ENCODE measurements at places on chromosomes 3 and 15. TPM values are rescaled to one million over a fixed set of nuclear protein-coding genes. Genes with fewer than 3 reads are reported as not detected.
A peak's percentile ranks its signal among the peaks of the same experiment; 100 is the strongest.

DNA sequence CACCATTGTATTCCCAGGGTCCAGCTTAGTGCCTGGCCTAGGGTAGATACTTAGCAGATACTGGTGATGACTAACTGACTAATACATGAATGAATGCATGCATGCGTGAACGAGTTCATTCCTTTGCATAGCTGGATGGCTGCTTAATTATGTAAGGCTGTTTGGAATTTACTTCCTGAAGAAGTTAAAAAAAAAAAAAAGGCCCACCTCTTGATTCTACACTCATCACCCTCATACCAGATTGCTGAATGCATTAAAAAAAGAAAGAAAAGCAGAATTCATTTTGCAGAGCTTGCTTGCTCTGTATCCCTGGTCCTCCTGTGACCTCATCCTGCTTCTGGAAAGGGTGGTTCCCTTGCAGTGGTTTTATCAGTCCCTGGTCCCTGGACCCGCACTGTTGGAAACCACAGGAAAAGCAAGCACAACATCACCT is 277.6 kb upstream of the CFAP20DC start:
- no peak overlapping the region for H3K27ac ChIP-seq
- no peak overlapping the region for H3K4me3 ChIP-seq
- H3K36me3 ChIP-seq: no peaks in the 10 kb centered on the region
- no peaks in the 10 kb centered on the region for H3K27me3 ChIP-seq

DNA sequence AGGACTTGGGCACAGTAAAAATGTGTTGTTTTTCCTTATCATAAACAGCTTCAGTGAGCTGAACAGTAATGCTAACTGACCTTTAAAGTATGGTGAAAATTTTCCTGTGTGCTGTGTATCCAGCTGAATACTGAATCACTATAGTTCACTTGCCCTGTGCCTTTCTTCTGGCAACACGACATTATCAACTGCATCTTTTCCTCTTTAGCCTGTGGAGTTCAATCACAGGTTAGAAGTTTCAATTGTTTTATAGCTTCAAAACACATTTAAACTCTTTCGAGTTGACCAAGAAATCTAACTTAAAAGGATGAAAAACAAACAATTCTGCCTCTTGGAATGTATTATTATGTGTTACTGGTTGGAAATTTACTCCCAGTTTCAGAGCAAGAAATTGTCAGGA is 1120.7 kb upstream of the ALCAM start:
- H3K27ac ChIP-seq: no peak overlapping the region
- H3K36me3 ChIP-seq: no peaks in the 10 kb centered on the region
- no peak overlapping the region for H3K4me3 ChIP-seq
- H3K4me1 ChIP-seq: no peaks in the 10 kb centered on the region

- H3K27ac ChIP-seq: no peak overlapping the region
- no peaks in the 10 kb centered on the region for H3K36me3 ChIP-seq
- no peak overlapping the region for H3K4me3 ChIP-seq
- DNase-seq: no peak
- peaks cover 9% of the 10 kb centered on the region for H3K27me3 ChIP-seq
- no peaks in the 10 kb centered on the region for H3K4me1 ChIP-seq
These were observed 149.6 kb upstream of the TLE3 start for GRCh38 chr15:70247281-70247680.

The ALG1L2 gene
- total RNA-seq: not detected

The PROS1 gene
- total RNA-seq: 48.3 TPM

- H3K4me1 ChIP-seq: no peaks in the 10 kb centered on the region
- H3K27me3 ChIP-seq: peaks cover 81% of the 10 kb centered on the region
- DNase-seq: no peak
- no peak overlapping the region for H3K27ac ChIP-seq
- H3K36me3 ChIP-seq: no peaks in the 10 kb centered on the region
These were observed 93.1 kb upstream of the SLC6A11 start for GRCh38 chr3:10722911-10723310.

The RARRES1 gene
- 8.4 TPM for total RNA-seq

- no peak overlapping the region for H3K27ac ChIP-seq
- no peak overlapping the region for H3K4me3 ChIP-seq
- H3K4me1 ChIP-seq: peaks cover 5% of the 10 kb centered on the region
These were observed 34.6 kb downstream of the CRABP1 start for GRCh38 chr15:78374436-78375393.

The SAXO2 gene
- 2.6 TPM for total RNA-seq

The CTXND1 gene
- 2.1 TPM for total RNA-seq

DNA sequence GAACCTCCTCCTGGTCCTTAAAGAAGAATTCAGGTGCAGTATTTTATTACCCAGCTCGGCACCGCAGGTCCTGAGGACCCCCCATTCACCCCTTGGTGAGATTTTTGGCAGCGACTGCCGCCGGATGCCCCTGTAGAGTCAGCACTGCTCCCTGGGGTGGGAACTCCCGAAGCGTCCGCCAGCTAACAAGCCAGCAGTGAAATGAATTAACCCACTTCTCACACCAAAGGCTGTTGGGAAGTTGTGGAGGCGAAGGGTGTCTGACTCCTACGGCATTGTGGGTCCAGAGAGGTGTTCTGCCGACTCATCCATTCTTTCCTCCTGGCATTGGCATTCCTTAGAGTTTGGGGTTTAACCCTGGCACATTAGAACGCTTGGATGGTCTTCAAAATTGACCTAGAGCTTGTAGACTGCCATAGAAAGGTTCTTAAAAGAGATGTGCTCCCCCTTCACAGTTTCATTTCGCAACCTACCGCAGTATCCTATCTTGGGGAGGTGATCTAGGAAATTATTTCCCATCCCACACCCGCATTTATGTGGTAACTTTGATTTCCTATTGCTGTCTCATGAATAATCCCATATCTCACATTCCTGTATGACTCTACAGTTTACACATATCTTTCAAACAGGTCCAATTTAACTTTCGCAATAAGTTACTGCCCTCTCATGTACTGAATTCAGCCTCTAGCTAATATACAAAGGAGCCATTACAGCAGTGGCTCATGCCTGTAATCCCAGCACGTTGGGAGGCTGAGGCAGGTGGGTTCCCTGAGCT is 879 bp upstream of the EIF5A2 start:
- H3K4me3 ChIP-seq: peak overlapping the region; percentile 80
- peaks cover 18% of the 10 kb centered on the region for H3K4me1 ChIP-seq
- H3K36me3 ChIP-seq: no peaks in the 10 kb centered on the region

GRCh38 chr15:66961901-66962300 is 103.5 kb upstream of the SMAD3 start:
- H3K4me1 ChIP-seq: no peaks in the 10 kb centered on the region
- no peaks in the 10 kb centered on the region for H3K27me3 ChIP-seq
- no peak overlapping the region for H3K4me3 ChIP-seq

GRCh38 chr3:143668385-143668784 is 179.9 kb downstream of the SLC9A9 start:
- no peak overlapping the region for H3K4me3 ChIP-seq
- H3K27ac ChIP-seq: no peak overlapping the region
- H3K4me1 ChIP-seq: no peaks in the 10 kb centered on the region
- no peaks in the 10 kb centered on the region for H3K27me3 ChIP-seq
- no peak for DNase-seq

GRCh38 chr3:193971966-193972365 is 164.0 kb upstream of the HES1 start:
- H3K27me3 ChIP-seq: peaks cover 26% of the 10 kb centered on the region
- peaks cover 6% of the 10 kb centered on the region for H3K4me1 ChIP-seq
- H3K36me3 ChIP-seq: no peaks in the 10 kb centered on the region
- DNase-seq: no peak
- H3K4me3 ChIP-seq: no peak overlapping the region

The FES gene
- total RNA-seq: 11.9 TPM

GRCh38 chr3:133547432-133548041 is 25.9 kb upstream of the CDV3 start:
- no peaks in the 10 kb centered on the region for H3K36me3 ChIP-seq
- peak overlapping the region; percentile 76 for H3K27ac ChIP-seq
- peaks cover 19% of the 10 kb centered on the region for H3K4me1 ChIP-seq

The NR1I2 gene
- total RNA-seq: not detected

- H3K4me3 ChIP-seq: no peak overlapping the region
- DNase-seq: no peak
- no peak overlapping the region for H3K27ac ChIP-seq
These were observed 153.1 kb downstream of the GMNC start for GRCh38 chr3:190709351-190709773.

The SLC22A13 gene
- not detected for total RNA-seq

- no peak overlapping the region for H3K4me3 ChIP-seq
- H3K36me3 ChIP-seq: no peaks in the 10 kb centered on the region
- peaks cover 18% of the 10 kb centered on the region for H3K4me1 ChIP-seq
- H3K27me3 ChIP-seq: peaks cover 33% of the 10 kb centered on the region
- DNase-seq: no peak
These were observed 699 bp upstream of the MESP1 start for GRCh38 chr15:89751748-89752147.

The WNT5A gene
- 3.8 TPM for total RNA-seq

DNA sequence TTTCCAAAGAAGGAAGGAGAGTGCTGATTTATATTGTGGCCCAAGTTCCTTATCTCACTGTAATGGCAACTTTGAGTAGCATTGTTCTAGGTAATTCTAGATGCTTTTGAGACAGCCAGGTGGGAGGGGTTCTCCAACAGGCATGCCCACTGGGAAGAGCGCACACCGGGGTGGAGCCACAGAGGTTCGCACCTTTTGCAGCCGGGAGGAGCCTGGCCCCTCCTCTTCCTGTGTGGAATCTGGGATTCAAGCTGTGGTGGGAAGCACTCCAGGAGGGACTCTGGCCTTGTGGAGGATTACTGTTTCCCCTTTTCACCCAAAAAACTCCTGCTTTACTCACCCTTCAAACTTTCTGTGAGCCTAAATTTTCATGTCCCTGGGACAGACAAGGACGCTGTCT is 53.1 kb downstream of the CFAP20DC start:
- no peak overlapping the region for H3K27ac ChIP-seq
- no peaks in the 10 kb centered on the region for H3K27me3 ChIP-seq
- no peaks in the 10 kb centered on the region for H3K4me1 ChIP-seq

DNA sequence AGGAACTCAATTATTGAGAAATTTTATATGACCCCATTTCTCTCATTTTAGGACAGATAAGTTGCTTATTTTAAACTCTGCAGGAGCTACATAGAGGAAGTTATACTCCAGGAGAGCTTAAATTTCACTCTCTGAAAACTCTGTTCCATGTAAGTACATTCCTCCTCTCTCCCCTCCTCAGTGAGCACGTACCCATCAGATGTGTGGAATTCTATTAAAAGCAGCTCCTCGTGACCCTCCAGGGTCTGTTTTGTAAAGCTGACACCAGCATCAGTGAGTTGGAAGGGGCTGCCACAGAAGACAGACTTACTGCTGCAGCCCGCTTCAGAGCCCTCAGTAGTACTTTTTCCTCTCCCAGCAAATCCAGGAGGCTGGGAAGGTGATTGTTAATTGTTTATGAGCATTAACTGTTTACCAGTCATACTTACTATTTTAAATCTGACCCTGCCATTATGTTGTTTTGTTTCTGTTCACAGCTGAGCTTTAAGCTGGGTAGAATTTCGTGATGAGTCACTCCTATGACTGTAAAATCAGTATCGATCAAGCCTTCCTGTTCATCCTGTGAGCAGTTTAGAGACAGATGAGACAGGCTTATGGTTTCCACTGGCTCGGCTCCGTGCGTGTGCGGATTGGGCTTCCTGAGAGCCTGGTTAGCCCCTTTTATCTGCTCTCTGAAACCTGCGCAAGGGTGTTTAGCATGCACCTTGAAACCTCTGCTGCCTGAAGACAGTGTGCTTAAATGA is 20.4 kb downstream of the IGF1R start:
- no peaks in the 10 kb centered on the region for H3K36me3 ChIP-seq
- H3K4me3 ChIP-seq: peak overlapping the region; percentile 14
- no peak for DNase-seq
- H3K4me1 ChIP-seq: peaks cover 100% of the 10 kb centered on the region
- H3K27ac ChIP-seq: peak overlapping the region; percentile 80

GRCh38 chr3:173762501-173762900 is 365.0 kb downstream of the NLGN1 start:
- H3K27me3 ChIP-seq: no peaks in the 10 kb centered on the region
- H3K4me1 ChIP-seq: no peaks in the 10 kb centered on the region
- H3K36me3 ChIP-seq: no peaks in the 10 kb centered on the region
- H3K27ac ChIP-seq: no peak overlapping the region

- no peak overlapping the region for H3K27ac ChIP-seq
- no peaks in the 10 kb centered on the region for H3K4me1 ChIP-seq
- H3K36me3 ChIP-seq: no peaks in the 10 kb centered on the region
- peaks cover 90% of the 10 kb centered on the region for H3K27me3 ChIP-seq
- H3K4me3 ChIP-seq: no peak overlapping the region
These were observed 189.8 kb upstream of the PROK2 start for GRCh38 chr3:71974786-71975185.

The ANKRD63 gene
- not detected for total RNA-seq

The GRK7 gene
- not detected for total RNA-seq

DNA sequence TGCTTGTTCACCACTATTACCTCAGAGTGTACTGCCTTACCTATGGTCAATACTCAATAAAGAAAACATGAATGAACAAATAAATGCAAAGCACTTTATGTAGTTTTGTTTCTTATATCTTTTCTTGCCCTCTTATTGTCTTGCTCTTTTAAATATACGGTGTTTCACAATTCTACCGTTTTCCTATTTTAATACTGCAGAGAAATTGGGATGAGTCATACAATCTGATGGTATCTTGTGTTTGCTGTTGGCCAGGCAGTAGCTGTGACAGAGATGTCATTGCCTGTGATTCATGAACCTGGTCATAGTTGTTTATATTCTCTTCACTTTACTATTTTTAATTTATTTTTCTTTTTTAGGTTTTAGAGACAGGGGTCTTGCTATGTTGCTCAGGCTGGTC is 48.3 kb downstream of the SERP1 start:
- no peaks in the 10 kb centered on the region for H3K36me3 ChIP-seq
- no peak overlapping the region for H3K4me3 ChIP-seq
- no peak overlapping the region for H3K27ac ChIP-seq
- no peak for DNase-seq
- no peaks in the 10 kb centered on the region for H3K4me1 ChIP-seq

DNA sequence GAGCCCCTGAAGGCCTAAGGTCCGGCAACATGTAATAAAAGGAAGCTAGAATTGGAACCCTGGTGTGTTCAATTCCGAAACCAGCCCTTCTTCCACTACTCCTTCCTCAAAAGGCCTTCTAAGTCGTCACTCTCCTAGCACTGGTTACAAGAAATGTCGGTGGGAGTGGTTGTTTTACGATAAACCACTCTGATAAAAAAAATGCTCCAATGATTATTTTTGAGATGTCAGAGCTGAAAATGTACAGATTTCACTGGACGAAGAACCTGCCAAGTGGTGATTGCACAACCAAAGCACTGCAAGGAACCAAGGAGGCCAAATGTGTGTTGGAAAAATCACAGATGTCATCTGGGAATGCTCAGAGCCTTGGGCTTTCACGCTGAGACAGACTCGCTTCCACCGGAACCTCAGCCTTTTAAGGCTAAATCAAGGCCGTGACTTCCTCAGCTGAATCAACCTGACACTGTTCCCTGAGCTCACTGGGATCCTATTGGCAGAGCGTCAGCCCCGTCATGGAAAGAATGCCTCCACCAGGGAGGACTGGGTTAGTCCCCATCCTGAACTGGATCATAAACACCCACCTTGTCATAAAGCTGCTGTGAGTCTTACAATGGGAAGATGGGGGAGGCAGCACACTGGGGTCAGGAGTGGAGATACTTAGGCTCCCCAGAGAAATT is 108.1 kb upstream of the THBS1 start:
- H3K36me3 ChIP-seq: no peaks in the 10 kb centered on the region
- H3K27me3 ChIP-seq: no peaks in the 10 kb centered on the region
- H3K4me1 ChIP-seq: peaks cover 13% of the 10 kb centered on the region
- peak; percentile 73 for DNase-seq

The AMOTL2 gene
- total RNA-seq: 44.4 TPM

Measured in left ventricle myocardium inferior (tissue), 1 donor.